ENCODE measurements at places on chromosomes 16 and 17. TPM values are rescaled to one million over a fixed set of nuclear protein-coding genes. Genes with fewer than 3 reads are reported as not detected.

DNA sequence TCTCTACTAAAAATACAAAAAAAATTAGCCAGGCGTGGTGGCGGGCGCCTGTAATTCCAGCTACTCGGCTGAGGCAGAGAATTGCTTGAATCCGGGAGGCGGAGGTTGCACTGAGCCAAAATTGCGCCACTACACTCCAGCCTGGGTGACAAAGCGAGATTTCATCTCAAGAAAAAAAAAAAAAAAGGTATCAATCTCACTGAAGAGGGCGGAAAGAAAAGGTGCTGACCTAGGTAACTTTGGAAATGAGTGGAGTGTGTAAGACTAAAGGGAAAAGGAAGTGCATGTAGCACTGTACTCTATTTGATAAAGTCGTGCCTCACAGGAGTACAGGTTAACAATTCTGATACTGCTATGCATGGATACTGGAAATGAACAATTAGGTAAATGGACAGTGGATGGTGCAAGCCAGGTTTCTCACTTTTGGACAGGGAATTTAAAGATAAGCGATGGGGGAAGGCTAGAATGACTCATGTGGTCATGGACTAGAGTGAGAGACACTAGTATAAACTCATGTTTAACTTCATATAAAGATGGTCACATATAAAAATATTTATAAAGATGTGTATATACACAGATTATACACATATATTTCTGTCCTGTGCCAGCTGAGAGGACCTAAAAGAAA is 142.9 kb downstream of the CDK5R1 start:
- no peak overlapping the region for H3K27ac ChIP-seq
- DNase-seq = no peak
- H3K36me3 ChIP-seq = peaks cover 3% of the 10 kb centered on the region
- no peak overlapping the region for H3K4me3 ChIP-seq
- peaks cover 2% of the 10 kb centered on the region for H3K4me1 ChIP-seq

GRCh38 chr16:87198881-87199280 is 118.3 kb downstream of the C16orf95 start:
- H3K4me3 ChIP-seq = no peak overlapping the region
- DNase-seq = no peak
- no peak overlapping the region for H3K27ac ChIP-seq
- H3K4me1 ChIP-seq = no peaks in the 10 kb centered on the region
- peaks cover 27% of the 10 kb centered on the region for H3K27me3 ChIP-seq

GRCh38 chr17:79799174-79799537 is 2.3 kb upstream of the CBX8 start:
- peaks cover 29% of the 10 kb centered on the region for H3K4me1 ChIP-seq
- H3K4me3 ChIP-seq = peak overlapping the region; percentile 84
- no peak for DNase-seq
- peaks cover 8% of the 10 kb centered on the region for H3K36me3 ChIP-seq
- H3K27ac ChIP-seq = peak overlapping the region; percentile 71

- H3K36me3 ChIP-seq = peaks cover 12% of the 10 kb centered on the region
- no peak overlapping the region for H3K4me3 ChIP-seq
- DNase-seq = no peak
- H3K27me3 ChIP-seq = no peaks in the 10 kb centered on the region
- no peak overlapping the region for H3K27ac ChIP-seq
- peaks cover 22% of the 10 kb centered on the region for H3K4me1 ChIP-seq
Observed at GRCh38 chr17:19805006-19805405, 56.9 kb upstream of the ALDH3A1 start.

- H3K4me1 ChIP-seq = peaks cover 27% of the 10 kb centered on the region
- no peak overlapping the region for H3K27ac ChIP-seq
- H3K4me3 ChIP-seq = no peak overlapping the region
- peaks cover 2% of the 10 kb centered on the region for H3K36me3 ChIP-seq
- peaks cover 19% of the 10 kb centered on the region for H3K27me3 ChIP-seq
Observed at GRCh38 chr17:18950944-18951905, 740 bp upstream of the SLC5A10 start.

The NPIPA3 gene
- total RNA-seq = not detected

The PPP4C gene
- total RNA-seq = 89.3 TPM

The ZNF207 gene
- 269 TPM for total RNA-seq

The CCL8 gene
- total RNA-seq = not detected
